Heart right ventricle (tissue), 16 donors: ENCODE measurements at places on chromosomes 16 and 17. TPM values are rescaled to one million over a fixed set of nuclear protein-coding genes. Genes with fewer than 3 reads are reported as not detected.

- DNase-seq, result no peak
Measured at GRCh38 chr16:4372578-4373355, 1.1 kb downstream of the VASN start.

DNA sequence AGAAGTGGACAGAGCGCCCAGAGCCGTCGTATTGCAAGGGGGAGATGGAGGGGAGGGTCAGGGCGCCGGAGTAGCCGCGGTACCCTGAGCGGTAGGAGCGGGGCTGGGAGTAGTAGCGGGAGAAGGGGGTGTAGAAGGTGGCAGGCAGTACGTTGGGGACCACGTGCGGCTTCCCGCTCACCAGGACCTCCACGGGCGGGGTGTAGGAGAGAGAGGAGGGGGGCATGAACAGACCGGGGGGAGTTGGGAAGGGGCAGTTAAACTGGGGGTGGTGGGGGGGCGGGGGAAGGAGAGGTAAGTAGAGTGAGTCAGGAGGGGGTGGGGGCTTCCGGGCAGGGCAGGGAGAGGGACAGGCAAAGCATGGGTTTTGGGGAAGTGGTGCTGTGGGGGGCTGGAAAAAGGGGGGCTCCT lies 16.8 kb downstream of the ST6GALNAC2 start:
- no peak for DNase-seq

- DNase-seq, result no peak
Measured at GRCh38 chr16:88763502-88764053, 21.4 kb downstream of the PIEZO1 start.

- DNase-seq, result no peak
Measured at GRCh38 chr17:50871898-50872297, 5.7 kb upstream of the TOB1 start.

DNA sequence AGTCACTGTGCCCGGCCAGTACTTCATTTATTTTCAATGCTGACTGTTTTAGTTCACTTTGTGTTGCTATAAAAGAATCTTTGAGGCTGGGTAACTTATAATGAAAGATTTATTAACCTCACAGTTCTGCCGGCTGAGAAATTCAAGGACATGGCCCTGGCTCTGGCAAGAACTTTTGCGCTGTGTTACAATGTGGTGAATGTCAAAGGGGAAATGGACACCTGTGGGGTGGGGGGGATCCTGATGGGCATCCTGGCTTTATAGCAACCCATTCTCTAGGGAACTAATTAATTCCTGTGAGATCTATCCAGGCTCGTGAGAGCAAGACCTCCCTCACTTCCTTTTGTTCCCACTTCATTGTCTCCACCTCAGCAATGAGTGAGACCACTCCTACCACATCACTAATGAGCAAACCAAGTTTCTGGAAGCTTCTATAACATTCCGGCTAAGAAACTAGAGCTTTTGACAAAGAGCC lies 17.1 kb upstream of the CDH3 start:
- DNase-seq, result no peak

DNA sequence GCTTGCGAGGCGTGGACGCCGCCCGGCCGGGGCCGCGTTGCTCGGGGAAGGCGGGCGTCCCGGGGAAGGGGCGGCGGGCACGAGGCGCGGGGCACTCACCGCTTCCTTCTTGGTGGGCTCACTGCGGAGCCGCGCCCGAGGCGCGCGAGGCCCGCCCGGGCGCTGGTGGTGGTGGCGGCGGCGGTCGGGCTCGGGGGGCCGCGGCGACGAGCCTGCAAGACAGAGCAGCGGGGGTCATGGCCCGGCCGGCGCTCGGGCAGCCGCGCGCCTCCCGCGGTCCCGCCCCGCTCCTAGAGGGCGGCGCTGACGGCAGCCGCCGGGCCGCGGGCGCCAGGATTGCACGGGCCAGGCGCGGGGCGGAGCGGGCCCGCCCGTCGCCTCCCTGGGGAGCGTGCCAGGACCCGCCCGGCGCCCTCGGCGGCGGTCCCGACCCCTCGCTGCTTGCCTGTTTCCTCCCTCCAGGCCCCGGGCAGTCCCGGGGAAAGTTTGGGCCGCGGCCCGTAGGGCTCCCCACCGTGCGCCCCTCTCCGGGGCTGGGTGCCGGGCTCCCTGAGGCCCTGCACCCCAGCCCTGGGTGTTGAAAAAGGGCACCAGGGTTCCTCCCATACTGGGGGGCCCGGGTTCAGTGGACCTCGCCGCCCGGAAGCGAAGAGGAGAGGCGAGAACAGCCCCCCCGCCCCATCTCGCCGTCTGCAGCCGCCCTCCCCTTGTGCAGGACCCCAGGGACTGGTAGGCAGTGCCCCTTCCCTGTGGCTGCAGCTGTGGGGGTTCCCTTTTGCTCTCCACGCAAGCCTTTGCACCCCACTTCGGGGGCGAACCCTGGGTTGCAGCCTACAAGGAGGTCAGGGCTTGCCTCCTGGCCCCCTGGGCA lies at the start of gene C16orf74:
Gene C16orf74 (minus strand): TSS at position 270 of the 871 bp plus-strand sequence. CDS start 15,879 bp downstream, outside the sequence.
- peak; percentile 62 for DNase-seq

GRCh38 chr17:65104541-65104940 lies 32.6 kb upstream of the RGS9 start:
- no peak for DNase-seq

DNA sequence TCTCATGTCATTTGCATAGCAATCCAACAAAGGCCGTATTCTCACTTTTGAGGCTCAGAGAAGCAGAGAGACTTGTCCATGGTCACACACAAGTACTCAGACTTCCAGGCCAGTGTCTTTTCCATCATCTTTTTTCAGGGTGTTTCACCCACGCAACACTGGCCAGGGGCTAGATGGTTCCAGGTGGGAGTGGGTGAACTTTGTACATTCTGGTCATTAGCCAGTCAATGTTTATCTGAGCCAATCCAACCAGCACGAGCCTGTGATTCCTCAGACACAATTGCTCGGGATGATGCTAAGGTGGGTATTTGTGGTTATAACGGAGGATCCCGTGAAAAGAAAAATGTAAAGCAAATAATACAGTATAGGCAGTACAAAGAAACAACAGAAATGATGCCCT lies 56.3 kb downstream of the ZFHX3 start:
- no peak for DNase-seq

DNA sequence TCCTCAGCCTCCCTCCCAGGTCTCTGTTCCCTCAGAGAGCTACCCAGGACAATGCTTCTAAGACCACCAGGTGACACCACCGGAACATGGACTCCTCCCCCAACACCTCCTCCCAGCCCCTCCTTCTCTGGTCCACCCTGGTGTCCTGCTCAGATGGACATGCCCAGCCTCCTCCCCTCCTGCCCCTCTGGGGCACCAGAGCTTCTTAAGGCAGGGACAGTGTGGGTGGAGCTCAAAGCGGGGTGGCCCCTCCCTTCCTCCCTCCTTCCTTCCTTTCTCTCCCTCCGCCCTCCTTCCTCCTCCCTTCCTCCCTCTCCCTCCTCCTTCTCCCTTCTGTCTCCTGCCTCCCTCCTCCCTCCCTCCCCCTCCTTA lies 22.7 kb downstream of the TRPV3 start:
- peak; percentile 50 for DNase-seq

DNA sequence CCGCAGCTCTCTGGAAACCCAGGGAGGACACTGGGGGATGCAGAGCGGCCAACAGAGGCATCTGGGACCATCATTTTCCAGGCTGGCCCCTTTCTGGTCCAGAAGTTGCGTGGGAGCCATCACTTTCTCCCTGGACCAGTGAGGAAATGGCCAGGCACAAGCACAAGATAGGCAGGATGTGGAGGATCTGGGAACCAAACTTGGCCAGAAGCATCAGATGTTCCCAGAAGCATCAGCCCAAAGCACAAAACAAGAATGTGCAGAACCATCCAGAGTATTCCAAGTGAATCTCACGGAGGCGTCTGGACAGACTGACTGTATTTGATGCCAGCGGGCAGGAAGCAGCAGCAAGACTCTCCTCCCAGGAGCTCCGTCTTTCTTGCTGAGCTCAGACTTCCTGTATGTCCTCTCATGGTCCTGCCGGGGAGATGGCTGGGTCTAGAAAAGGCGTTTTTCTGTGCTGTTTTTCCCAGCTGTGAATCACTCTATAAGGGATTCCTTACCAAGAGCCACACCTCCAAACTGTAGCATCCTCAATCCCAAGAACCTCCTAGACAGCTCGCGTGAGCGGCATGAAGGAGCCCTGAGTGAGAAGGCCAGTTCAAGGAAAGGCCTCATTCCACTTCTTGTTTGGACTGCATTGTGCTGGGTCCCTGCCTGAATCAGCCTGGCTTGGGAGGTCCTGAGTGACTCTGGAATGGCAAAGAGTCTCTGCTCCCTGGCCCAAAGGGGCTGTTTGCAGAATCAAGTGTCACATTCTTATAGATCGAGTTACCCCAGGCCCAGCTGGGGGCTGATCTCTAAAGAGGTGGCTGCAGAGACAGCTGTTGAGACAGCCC lies 49.5 kb upstream of the MTSS2 start:
- DNase-seq, result peak; percentile 47

GRCh38 chr16:55035956-55036355 lies 105.3 kb downstream of the IRX5 start:
- DNase-seq, result no peak

DNA sequence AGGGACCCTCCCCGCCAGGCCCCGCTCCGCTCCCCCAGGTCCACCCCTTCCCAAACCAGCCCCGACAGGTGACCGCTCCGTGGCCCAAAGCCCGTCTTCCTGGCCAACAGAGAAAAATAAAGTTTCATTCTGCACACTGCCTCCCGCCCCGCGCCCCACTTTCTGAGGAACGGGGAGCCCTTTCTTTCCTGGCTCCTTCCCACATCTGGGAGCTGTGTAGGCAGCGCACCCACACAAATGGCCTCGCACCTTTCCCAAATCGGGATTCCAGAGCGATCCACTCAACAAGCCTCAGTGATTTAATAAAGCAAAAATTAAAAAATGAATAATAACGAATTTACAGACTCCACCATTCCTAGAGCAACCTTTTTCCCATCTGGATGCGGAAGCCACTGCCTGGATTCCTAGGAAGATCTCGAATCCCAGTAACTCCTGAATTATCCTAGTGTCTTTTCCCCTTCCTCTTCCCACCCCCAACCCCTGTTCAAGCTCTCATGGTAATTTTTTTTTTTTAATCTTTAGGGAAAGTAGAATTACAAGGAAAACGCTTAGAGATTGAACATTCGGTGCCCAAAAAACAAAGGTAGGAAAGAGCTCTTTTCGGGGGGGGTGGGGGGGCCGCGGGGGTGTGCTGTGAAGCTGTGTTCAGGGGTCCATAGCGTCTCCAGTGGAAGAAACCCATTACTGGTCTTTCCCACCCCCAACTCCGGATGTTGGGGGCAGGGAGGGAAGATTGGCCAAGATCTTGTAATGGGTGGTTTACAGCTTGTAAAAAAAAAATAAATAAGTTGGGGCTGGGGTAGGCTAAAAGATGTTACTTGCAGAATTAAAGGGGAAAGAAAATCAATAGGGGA lies 1.6 kb downstream of the IGF2BP1 start:
- no peak for DNase-seq

DNA sequence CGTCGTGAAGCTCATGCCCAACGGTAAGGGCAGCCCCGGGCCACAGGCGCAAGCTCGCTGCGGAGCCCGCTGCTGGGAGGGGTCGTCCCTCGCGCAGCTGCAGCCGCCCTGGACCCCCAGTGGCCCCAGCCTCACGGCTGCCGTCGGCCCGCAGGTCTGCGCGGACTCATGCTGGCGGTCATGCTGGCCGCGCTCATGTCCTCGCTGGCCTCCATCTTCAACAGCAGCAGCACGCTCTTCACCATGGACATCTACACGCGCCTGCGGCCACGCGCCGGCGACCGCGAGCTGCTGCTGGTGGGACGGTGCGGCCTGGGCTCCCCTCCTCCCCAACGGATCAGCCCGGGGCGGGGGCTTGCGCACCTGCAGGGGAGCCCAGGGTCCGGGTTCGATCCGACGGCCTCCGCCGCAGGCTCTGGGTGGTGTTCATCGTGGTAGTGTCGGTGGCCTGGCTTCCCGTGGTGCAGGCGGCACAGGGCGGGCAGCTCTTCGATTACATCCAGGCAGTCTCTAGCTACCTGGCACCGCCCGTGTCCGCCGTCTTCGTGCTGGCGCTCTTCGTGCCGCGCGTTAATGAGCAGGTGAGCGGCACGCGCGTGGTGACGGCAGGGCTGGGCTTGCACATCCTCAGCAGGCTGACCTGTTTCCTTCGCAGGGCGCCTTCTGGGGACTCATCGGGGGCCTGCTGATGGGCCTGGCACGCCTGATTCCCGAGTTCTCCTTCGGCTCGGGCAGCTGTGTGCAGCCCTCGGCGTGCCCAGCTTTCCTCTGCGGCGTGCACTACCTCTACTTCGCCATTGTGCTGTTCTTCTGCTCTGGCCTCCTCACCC lies 5.8 kb downstream of the SLC5A2 start:
- DNase-seq, result no peak

DNA sequence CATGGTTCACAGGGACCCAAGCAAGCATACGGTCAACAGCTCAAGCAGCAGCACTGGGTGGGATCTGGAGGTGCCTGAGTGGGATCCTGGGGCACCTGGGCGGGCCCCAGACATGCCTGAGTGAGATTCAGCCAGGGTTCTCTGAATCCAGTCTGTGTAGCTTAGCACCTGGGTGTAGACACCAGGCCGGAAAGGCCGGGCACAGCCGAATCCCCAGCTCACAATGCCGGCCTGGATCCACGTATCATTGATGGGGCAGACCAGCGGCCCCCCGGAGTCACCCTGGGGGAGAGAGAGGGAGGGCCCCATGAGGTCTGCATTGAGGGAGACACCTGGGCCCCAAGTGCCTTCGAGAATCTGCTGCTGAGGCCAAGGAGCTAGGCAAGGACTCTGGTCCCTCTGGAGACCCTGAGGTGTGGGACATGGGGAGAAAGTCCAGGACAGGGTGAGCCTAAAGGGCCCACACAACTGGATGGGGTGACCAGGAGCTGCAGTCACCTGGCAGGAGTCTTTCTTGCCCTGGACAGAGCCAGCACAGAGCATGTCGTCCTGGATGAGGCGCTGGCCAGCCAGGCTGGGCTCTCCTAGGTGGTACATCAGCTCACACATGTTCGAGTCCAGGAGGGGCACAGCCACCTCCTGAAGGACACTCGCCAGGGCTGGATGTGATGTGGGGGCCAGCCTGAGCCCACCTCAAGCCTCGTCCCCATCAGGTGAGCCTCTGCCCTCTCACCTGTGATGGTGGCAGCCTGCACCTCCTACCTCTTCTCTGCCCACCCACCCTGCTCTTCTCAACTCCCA lies 9.7 kb downstream of the ZG16B start:
- DNase-seq, result no peak

DNA sequence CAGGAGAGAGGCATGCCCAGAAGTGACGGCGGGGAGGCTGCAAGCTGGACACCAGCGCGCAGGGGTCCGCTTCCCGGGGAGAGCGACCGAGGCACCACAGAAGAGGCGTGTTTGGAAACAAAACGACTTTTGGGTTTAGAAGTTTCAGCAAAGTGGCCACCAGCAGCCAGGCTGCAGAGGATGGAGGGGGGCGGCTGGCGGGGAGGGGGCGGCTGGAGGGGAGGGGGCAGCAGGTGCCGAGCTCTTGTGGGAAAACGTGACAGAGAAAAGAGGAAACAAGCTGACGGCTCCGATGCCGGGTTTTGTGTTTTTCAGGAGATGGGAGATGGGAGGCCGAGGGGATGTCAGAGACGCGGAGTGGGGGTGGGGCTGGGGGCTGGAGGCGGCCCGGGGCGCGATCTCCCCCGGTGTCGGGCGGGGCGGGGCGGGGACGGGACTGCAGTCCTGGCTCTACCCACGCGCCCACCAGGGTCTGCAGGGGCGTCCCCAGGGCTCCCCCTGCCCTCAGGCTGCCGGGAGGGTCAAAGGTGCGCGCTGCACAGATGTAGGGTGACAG lies 32.1 kb upstream of the RPH3AL start:
- peak; percentile 35 for DNase-seq

PPP4C gene
- polyA plus RNA-seq, result 34.5 TPM

OTOP2 gene
- not detected for polyA plus RNA-seq

FLCN gene
- 78.2 TPM for polyA plus RNA-seq

MT1A gene
- 11.1 TPM for polyA plus RNA-seq

CPHXL2 gene
- not detected for polyA plus RNA-seq
